ENCODE measurements at places on chromosomes 3 and 15. TPM values are rescaled to one million over a fixed set of nuclear protein-coding genes. Genes with fewer than 3 reads are reported as not detected.
A peak's percentile ranks its signal among the peaks of the same experiment; 100 is the strongest.

DPPA4 gene
- not detected for total RNA-seq

GMPS gene
- 119 TPM for total RNA-seq

TMC3 gene
- total RNA-seq, result 0.06 TPM

SLC12A8 gene
- 3.7 TPM for total RNA-seq

VPS33B gene
- total RNA-seq, result 8.6 TPM

FGD5 gene
- total RNA-seq, result not detected

ZNF148 gene
- 27.8 TPM for total RNA-seq

RPS27L gene
- 178 TPM for total RNA-seq

LZTFL1 gene
- total RNA-seq, result 14.1 TPM

- no peaks in the 10 kb centered on the region for H3K27me3 ChIP-seq
- H3K4me3 ChIP-seq, result no peak overlapping the region
- DNase-seq, result peak; percentile 79
- H3K36me3 ChIP-seq, result no peaks in the 10 kb centered on the region
- H3K4me1 ChIP-seq, result peaks cover 5% of the 10 kb centered on the region
Measured at GRCh38 chr3:14461748-14462324, 59.4 kb downstream of the SLC6A6 start.

- no peak overlapping the region for H3K4me3 ChIP-seq
- no peaks in the 10 kb centered on the region for H3K4me1 ChIP-seq
- no peak for DNase-seq
- no peaks in the 10 kb centered on the region for H3K27me3 ChIP-seq
- H3K27ac ChIP-seq, result no peak overlapping the region
Measured at GRCh38 chr3:29618395-29619282, 337.8 kb downstream of the RBMS3 start.

- DNase-seq, result no peak
- H3K27me3 ChIP-seq, result no peaks in the 10 kb centered on the region
- H3K36me3 ChIP-seq, result no peaks in the 10 kb centered on the region
- H3K27ac ChIP-seq, result no peak overlapping the region
Measured at GRCh38 chr3:46987743-46988401, 8.4 kb downstream of the NBEAL2 start.

- H3K27me3 ChIP-seq, result no peaks in the 10 kb centered on the region
- 0 out of 2 replicates have a peak, but pooled peaks cover 4% of the 10 kb centered on the region for H3K4me1 ChIP-seq
- no peaks in the 10 kb centered on the region for H3K36me3 ChIP-seq
- no peak overlapping the region for H3K27ac ChIP-seq
Measured at GRCh38 chr15:50810128-50810527, 44.6 kb upstream of the SPPL2A start.

DNA sequence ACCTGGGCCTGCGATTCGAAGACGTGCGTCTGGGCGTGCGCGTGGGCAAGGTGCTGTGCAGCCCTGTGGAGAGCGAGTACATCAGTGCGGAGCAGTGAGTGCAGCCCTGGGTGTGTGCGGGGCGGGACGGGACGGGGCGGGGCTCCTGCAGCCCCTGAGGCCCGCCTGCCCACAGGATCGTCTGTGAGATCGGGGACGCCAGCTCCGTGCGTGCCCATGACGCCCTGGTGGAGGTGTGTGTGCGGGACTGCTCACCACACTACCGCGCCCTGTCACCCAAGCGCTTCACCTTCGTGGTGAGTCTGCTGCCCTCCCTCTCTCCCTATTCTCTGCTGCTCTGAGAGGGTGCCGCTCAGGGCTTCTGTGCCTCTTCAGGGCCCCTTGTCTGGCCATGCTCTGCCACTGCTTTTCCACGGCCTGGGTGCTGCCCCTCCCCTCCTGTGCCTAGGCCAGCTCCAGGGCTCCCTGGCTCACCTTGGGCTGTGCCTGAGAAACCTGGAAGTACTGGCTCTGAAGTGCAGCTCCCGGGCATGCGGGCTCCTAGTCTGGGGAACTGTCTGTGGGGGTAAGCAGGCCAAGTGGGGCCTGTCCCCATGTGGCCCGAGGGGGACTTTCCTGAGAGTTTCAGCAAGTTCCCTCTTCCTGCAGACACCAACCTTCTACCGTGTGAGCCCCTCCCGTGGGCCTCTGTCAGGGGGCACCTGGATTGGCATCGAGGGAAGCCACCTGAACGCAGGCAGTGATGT, 31.8 kb downstream of the PLXNA1 start:
- no peak for DNase-seq
- no peak overlapping the region for H3K27ac ChIP-seq
- no peak overlapping the region for H3K4me3 ChIP-seq
- H3K36me3 ChIP-seq, result peaks cover 28% of the 10 kb centered on the region
- no peaks in the 10 kb centered on the region for H3K27me3 ChIP-seq
- H3K4me1 ChIP-seq, result no peaks in the 10 kb centered on the region

- no peak for DNase-seq
- H3K36me3 ChIP-seq, result no peaks in the 10 kb centered on the region
- no peaks in the 10 kb centered on the region for H3K4me1 ChIP-seq
Measured at GRCh38 chr3:144822671-144823070, 851.0 kb downstream of the DIPK2A start.

DNA sequence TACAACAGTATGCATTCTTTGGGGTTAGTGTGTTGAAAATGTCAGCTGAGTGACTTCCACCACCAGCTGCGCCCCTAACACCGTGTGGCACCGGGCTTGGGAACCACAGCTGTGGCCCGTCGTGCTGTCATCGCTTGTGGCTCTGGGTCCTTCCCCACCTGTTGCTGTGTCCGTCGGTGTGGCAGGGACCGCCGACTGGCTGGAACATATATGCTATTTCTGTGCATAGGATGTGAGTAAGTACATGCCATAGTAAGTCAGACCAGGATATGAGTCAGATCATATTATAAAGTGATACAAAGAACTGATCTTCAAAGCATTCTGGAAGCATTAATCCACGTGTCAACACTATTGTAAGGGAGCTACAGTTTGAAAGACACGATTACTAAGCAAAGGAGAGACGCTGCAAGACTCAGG, 31.9 kb downstream of the EHD4 start:
- peak overlapping the region; percentile 88 for H3K27ac ChIP-seq
- H3K36me3 ChIP-seq, result peaks cover 20% of the 10 kb centered on the region
- no peaks in the 10 kb centered on the region for H3K27me3 ChIP-seq
- peaks cover 55% of the 10 kb centered on the region for H3K4me1 ChIP-seq
- no peak overlapping the region for H3K4me3 ChIP-seq

- peak; percentile 37 for DNase-seq
- no peaks in the 10 kb centered on the region for H3K36me3 ChIP-seq
- peaks cover 31% of the 10 kb centered on the region for H3K4me1 ChIP-seq
- H3K27ac ChIP-seq, result no peak overlapping the region
- H3K27me3 ChIP-seq, result no peaks in the 10 kb centered on the region
Measured at GRCh38 chr3:48565591-48566400, 2.2 kb upstream of the UCN2 start.

DNA sequence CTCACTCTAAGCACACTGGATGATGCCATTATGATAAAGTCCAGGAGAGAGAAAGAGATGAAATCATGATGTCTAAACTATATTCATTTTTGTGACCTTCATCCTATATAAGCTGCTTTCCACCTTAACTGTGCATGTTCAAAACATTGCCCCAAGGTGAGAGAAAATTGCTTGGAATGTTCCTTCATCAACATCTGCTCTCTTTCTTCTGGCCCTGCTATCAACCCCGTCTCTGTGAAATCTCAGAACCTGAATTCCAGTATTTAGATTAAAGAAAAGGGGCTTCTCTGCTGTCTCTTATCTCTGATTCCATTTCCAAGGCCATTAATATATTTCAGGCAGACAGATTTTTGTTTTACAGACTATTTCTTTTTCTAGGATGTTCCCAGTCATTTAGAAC, 47.3 kb upstream of the PHLDB2 start:
- peak overlapping the region; percentile 46 for H3K27ac ChIP-seq
- no peak for DNase-seq
- peaks cover 45% of the 10 kb centered on the region for H3K4me1 ChIP-seq
- no peaks in the 10 kb centered on the region for H3K27me3 ChIP-seq
- H3K4me3 ChIP-seq, result no peak overlapping the region
- no peaks in the 10 kb centered on the region for H3K36me3 ChIP-seq

DNA sequence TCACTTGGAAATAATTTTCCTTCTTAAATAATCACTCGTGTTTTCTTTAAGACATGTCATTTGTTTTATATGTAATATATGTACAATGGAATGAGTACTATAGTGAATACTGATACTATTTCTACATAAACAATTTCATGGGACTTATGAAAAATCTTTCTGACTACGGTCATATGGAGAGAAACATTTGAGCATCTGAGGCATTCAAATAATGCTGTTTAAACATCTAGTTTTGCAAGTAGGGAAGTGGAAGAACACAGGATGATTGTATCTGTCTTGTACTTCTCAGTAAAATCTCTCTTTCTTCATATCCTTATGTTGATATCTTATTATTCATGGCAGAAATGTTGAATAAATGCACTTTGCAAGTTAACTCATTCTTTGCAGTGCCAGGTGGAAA, 599.5 kb upstream of the KCNMB2 start:
- H3K4me3 ChIP-seq, result no peak overlapping the region
- no peak overlapping the region for H3K27ac ChIP-seq
- no peaks in the 10 kb centered on the region for H3K27me3 ChIP-seq

- H3K4me3 ChIP-seq, result no peak overlapping the region
- H3K36me3 ChIP-seq, result no peaks in the 10 kb centered on the region
- no peaks in the 10 kb centered on the region for H3K4me1 ChIP-seq
- no peak for DNase-seq
- no peaks in the 10 kb centered on the region for H3K27me3 ChIP-seq
- H3K27ac ChIP-seq, result no peak overlapping the region
Measured at GRCh38 chr3:3089017-3089416, 21.2 kb downstream of the IL5RA start.

- no peaks in the 10 kb centered on the region for H3K36me3 ChIP-seq
- no peak for DNase-seq
- H3K4me3 ChIP-seq, result no peak overlapping the region
- peaks cover 30% of the 10 kb centered on the region for H3K4me1 ChIP-seq
- peaks cover 9% of the 10 kb centered on the region for H3K27me3 ChIP-seq
Measured at GRCh38 chr15:70036585-70037291, 61.0 kb downstream of the TLE3 start.

GRCh38 chr3:141335531-141336061, 32.7 kb upstream of the ZBTB38 start:
- H3K36me3 ChIP-seq, result no peaks in the 10 kb centered on the region
- no peak for DNase-seq
- H3K27me3 ChIP-seq, result no peaks in the 10 kb centered on the region
- H3K4me1 ChIP-seq, result peaks cover 9% of the 10 kb centered on the region
- no peak overlapping the region for H3K4me3 ChIP-seq

Data from SJCRH30 (cell line).